Cardiac septum (tissue), 1 donor: ENCODE measurements at places on chromosomes 6 and 20. TPM values are rescaled to one million over a fixed set of nuclear protein-coding genes. Genes with fewer than 3 reads are reported as not detected.

DNA sequence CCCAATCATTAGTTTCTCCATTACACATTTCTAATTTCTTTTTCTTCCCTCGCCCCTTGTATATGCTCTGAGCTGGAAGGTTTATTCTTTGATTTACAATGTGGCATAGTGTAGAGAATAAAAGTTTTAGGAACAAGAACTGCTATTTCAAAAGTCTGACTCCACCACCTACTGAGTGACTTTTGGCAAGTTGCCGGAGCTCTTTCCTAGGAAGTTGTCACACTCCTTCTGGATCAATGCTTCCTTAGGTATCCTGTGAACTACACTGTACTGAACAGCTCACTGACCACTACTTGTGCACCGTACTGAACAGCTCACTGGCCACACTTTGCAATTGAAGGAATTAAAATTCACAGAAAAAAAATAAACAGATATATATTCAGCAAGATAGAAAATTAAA lies 458.2 kb downstream of the FRK start:
- no peak for DNase-seq

- no peak for DNase-seq
These were observed 428.7 kb upstream of the SOX4 start for GRCh38 chr6:21164768-21165326.

DNA sequence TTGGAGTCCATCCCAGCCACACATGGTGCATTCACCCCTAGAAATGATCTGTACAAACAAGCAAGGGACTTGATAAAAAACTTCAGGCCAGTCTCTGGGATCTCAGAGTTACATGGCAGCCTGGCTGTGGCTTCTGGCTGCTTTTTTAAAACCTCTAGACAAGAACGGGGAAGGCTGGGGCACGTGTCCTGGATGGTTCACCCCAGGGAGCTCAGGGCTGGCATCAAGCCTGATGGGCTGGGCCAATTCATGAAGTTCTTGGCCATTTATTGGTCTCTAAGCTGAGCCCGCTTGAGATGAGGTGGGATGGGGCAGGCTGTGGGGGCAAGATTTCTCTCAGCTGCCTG lies 10.4 kb upstream of the ZFAND3 start:
- DNase-seq, result no peak

DNA sequence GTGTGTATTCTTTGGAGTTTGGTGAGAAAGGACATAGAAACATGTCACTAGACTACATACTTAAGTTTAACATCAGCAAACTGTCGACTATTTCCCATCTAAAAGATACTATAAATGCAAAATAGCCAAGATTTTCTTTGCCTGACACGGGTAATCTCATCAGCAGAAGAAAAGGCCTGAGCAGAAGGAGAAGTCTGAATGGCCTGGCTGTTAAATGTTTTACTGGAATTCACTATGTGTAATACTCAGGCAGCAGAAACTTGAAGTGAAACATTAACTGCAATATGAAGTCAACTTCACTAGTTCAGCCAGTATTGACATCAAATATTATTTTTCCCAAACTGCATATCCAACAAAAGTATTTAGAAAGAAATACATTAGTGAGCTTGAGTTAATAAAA lies 6.4 kb upstream of the DSE start:
- no peak for DNase-seq

DNA sequence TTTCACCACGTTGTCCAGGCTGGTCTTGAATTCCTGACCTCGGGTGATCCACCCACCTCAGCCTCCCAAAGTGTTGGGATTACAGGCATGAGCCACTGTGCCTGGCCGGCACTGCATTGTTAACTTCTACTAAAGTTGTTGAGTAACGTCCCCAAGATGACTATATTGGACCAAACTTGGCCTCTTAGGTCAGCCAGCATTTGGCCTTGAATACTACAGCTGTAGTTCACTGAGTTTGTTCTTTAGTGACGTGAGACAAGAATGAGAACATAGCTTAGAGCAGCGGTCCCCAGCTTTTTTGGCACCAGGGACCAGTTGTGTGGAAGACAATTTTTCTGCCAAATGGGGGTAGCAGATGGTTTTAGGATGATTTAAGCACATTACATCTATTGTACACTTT lies 237.1 kb downstream of the TBC1D7 start:
- no peak for DNase-seq

- DNase-seq, result peak; percentile 57
These were observed 60.2 kb downstream of the DLL1 start for GRCh38 chr6:170230520-170231292.

DNA sequence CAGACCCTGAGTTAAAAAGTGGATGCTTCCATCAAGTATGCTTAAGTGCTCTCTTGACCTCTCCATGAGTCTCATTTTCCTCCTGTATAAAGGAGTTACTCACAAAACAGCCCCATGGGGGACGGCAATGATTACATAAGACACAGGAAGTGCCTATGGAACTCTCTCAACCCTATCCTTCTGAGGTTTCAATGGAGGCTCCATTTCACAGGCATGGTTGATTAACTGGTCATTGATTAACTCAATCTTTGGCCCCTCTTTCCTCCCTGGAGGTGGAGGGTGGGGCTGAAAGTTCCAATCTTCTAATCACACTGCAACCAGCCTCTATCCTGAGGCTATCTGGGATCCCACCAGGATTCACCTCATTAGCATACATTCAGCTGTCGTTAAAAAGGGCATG lies 29.3 kb downstream of the CST8 start:
- no peak for DNase-seq

DNA sequence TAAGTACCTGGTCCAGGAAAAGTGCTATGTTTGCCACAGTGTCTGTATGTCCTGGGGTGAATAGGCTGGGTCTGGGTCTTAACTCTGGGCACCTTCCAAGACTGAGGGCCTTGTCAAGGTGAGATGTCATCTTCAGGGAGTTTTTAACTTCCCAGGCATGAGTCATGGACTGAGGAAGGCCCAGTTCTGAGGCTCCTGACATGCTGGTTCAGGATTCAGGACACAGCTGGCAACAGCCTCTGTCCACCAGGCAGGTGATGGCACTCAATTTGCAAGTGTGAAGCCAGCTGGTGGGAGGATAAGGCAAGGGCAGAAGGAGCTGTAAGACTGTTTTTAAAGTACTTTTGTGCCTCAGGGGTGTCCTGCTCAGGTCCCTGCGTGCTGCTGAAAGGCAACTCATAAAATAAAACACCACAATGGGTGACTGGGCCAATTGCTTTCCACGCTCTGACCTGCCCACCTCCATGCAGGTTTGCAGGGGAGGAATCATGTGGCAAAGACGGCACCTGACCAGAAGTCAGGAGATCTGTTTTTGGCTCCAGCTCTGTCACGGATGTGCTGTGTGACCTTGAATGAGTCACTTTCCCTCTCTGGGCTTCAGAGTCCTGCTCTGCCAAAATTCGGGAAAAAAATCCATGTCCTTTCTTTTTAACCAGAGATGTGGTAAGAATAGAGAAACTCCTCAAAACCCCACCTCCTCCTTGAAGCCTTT lies 4.9 kb upstream of the PACSIN1 start:
- DNase-seq, result no peak

Gene NKAIN4
- total RNA-seq, result not detected

Gene DEFB132
- not detected for total RNA-seq

Gene KCNB1
- 0.38 TPM for total RNA-seq

Gene TREML1
- not detected for total RNA-seq

Gene FAM83B
- total RNA-seq, result 0.11 TPM

Gene WFDC12
- not detected for total RNA-seq
